HEK293T (cell line): ENCODE measurements at places on chromosomes 5 and 9.

DNA sequence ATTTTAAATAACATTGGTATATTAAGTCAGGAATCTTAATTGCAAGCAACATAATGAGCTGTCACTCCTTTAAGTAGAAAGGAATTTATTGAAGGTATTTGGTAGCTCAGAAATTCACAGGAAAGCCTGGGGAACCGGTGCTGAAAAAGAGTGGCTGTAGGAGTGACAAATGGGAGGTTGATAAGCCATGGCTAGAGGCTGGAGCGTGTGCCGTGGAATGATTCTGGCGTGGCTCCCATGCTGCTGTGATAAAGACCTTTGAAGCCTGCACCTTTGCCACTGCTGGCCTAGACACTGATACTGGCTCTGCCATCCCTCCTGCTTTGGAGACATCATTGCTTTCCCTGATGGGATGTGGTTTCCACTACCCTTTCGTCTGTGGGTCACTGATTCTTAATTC, 65.7 kb upstream of the ATG10 start:
- no peak for DNase-seq

DNA sequence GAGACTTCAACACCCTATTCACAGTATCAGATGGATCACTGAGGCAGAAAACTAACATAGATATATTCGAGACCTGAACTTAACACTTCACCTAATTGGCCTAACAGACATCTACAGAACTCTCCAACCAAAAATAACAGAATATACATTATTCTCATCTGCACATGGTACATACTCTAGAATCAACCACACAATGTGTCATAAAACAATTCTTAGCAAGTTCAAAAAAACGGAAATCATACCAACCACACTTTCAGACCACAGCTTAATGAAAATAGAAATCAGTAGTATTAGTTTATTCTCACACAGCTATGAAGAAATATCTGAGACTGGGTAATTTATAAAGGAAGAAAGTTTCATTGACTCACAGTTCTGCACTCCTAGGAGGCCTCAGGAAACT, 387.9 kb downstream of the DEPDC1B start:
- no peak for DNase-seq

- DNase-seq, result peak; percentile 23
Measured at GRCh38 chr5:59051951-59052350, 469.1 kb downstream of the RAB3C start.

DNA sequence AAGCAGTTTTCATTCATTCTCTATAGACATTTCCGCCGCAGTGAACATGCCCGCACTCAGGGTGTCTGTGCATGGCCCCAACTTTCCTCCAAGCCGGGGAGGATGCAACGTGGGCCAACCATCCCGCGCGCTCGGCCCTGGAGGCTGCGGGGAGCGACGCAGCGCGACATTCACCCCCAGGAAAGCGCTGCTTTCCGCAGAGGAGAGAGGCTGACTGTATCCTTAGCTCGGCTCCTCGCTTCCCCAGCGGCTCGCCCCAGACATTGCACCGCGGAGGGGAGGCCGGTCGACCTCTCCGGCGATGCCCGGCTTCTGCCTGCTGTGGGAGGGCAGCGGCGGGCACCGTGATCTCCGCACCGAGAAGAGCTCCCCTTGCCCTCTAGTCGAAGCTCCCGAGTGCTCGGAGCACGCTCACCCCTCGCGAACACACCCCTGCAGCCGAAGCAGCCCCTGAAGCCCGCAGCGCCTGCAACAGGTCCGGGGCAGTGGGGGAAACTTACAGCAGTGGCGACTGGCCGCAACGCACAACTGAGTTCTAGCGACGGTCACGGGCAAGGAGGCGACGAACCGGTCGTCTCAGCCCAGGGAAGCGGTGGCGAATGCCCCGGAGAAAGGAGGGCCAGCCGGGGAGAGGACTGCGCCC, 600 bp downstream of the ENC1 start:
- DNase-seq, result peak; percentile 54
